ENCODE measurements at places on chromosomes 16 and 17.

DNA sequence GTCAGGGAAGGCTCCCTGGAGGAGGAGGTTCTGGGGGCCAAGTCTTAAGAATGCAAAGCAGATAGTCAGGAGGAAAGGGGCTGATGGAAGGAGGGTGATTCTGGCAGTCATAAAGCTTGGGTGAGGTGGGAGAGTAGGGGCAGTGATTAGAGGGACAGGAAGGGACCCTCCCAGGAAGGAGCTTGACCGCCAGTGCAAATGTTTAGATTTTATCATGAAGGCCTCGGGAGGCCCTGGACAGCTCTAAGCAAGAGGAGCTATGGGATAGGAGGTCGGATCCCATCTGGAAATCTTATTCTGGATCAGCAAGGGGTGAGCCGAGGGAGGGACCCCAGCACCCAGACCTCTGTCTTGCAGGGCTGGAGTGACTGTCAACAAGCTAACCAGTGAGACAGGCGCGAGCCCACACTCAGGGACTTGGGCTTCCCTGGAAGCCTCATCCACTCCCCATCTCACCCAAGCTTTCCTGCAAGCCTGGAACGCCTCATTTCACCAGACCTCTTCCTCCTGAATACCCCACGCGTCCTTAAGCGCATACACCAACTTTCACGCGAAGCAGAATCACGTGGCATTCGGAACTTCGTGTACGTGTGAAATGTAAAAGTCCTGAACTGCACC, 52.0 kb upstream of the CBX4 start:
- no peak for DNase-seq

DNA sequence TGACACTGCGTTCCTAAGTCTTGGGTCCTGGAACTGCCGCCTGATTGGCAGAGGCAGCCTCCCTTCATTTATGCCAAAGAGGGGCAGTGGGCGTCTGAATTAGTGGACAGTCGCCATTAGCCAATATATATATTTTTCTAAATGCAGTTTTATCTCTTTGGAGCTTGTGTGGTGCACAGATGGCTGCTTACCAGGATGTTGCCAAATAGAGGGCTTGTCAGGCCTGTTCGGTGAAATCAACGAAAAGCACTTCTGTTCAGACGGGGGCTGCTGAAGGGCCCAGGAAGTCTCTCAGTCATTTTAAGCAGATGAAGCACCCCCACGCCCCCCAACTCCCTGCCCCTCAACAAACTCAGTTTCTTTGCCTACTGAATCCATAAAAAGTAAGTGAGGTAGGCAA, 66.0 kb downstream of the RAP1GAP2 start:
- DNase-seq = no peak

GRCh38 chr17:54754560-54754959, 146.1 kb upstream of the TOM1L1 start:
- DNase-seq = peak; percentile 4

DNA sequence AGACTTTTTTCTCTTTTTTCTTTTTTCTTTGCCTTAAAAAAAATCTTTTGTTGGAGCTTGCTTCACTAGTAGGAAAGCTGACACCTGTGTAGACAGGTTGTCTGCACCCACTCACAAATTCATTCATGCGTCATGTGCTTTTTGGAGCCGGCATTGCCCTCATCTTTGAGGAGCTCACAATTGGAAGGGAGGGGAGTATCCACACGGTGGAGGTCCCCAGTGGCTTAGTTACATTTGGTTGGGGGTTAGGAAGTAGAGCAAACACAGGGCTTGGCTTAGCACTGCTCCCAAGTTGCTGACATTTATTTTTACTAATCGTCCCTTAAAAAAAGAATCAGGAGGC, 18.7 kb upstream of the MEIOB start:
- DNase-seq = no peak

- DNase-seq = no peak
Observed at GRCh38 chr16:66369055-66369592, 2.6 kb downstream of the CDH5 start.

DNA sequence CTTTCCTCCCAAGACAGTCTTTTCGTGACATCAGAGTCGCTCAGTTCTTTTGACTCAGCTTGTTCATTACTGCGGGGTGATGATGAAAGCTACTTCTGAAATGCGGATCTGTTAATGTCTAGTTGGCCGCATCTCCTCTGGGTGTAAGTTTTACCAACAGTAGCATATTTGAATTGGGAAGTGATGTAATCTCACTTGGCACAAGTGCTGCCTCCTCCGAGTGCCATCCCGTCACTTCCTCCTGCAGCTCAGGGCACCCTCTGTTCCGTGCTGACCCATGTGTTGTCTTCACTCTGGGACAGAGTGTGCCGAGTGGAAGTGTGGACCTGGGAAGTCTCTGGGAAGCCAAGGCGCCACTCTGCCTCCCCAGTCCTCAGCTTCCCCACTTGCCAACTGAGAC, 8.9 kb downstream of the ADAD2 start:
- no peak for DNase-seq

DNA sequence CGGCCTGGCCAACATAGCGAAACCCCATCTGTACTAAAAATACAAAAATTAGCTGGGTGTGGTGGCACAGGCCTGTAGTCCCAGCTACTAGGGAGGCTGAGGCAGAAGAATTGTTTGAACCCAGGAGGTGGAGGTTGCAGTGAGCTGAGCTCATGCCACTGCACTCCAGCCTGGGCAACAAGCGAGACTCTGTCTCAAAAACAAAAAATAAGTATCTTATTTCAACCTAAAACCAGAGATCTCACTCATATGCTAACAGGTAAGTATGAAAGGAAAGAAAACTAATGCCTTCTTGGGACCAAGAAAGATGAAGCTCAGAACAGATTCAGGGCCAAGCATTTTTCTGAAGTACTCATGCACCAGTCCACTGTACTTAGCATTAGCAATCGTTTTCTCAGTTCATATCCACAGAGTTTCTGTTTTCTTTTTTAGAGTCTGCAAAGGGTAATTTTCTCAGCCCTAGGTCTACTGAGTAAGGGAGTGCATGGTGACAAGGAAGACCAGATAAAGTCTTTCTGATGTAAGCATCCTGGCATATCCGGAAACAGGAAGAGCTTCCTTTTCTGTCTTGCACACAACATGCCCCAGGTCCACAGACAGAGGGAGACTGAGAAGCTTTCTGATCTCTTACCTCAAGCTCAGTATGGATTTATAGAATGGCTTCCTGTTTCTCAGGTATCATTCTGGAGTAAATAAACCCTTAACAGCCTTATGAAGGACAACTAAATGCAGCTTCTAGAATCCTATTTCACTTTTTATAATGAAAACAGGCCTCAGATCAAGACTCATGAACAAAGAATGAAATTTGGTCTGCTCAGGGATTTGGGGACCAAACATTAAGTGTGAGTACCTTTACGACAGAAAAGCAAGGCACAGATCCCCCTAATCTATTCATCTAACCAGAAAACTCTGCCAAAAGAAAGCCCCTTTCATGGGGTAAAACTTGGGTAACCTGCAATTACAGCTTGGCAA, 38.7 kb upstream of the FOXJ1 start:
- no peak for DNase-seq

DNA sequence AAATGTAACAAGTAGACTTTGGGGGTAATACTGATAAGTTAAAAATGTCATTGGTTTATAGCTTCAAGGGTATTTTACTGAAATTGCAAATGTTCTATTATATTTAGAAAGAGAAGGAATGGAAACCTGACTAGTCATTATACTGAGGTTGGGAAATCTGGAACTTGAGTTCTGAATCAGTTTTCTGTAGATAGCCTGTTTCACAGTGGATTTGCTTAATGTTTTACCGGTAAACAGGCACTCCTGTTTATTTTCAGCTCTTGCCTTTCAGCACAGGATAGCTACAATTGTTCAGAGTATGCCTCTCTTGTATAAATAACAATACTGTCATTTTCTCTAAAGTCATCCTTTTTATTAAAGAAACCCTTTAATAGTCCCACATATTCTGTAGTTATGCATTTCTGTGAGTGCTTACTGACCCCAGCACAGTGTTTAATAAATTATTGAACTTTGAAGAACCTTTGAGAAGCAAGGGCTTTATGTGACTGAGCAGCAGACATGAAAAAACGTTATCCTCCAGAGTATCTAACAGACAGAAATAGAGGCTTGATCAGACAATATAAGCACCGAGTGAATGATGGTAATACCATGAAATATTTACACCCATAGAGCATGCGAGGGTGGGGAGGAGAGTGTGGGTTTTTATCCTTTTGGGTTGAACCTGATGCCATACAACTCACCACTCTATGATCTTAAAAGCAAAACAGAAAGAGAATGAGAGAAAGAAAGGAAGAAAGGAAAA, 58.2 kb downstream of the FTO start:
- DNase-seq = no peak

GRCh38 chr17:74328487-74328886, 2.5 kb downstream of the KIF19 start:
- no peak for DNase-seq

DNA sequence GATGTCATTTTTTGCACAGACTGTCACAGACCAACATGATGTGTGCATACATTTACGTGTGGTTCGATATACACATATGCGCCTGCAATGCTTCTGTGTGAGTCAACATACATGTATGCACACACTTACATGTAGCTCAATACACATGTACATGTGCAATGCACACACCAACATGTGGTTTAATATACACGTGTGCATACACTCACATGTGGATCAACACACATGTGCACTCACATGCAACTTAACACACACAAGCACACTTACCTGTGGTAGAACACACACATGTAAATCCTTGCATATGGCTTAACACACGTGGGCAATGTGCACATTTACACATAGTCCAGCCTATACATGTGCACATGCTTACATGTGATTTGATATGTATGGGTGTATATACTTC, 97.5 kb downstream of the CYLD start:
- no peak for DNase-seq

GRCh38 chr16:85829171-85829719, 29.8 kb downstream of the COX4I1 start:
- no peak for DNase-seq

- DNase-seq = no peak
Observed at GRCh38 chr16:87032554-87032953, 284.6 kb downstream of the C16orf95 start.

- DNase-seq = no peak
Observed at GRCh38 chr16:79943736-79944135, 343.2 kb upstream of the MAF start.

DNA sequence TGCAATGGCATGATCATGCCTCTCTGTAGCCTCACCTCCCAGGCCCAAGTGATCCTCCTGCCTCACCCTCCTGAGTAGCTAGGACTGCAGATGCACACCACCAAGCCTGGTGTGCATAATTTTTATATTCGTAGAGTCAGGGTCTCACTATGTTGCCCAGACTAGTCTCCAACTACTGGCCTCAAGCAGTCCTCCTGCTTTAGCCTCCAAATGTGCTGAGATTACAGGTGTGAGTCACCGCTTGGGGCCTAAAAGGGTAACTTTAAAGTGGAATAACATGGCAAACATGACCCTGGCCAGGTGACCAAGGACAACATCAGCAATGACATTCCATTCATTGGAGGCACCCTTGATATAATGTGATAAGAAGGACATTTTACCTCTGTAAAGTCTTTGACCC, 26.1 kb downstream of the HSBP1 start:
- DNase-seq = no peak

- no peak for DNase-seq
Observed at GRCh38 chr17:40092581-40092980, 7.8 kb downstream of the NR1D1 start.

DNA sequence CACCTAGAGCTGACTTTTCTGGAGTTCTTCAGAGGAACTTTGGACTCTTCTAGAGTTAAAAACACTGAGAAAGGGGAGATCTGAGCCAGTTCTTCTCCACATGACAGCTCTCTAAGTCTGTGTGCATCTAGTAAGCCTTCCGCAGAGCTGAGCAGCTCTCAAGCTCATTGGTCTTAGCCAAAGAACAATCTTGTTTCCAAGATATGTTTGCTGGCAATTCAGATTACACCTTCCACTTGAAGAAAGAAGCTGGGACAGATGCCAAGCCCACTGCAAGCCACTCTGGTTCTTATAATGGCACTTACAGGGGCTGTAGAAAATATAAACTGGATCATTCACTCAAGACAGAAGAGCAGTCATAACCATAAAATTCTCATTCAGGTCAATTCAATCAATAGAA, 134.1 kb upstream of the TOX3 start:
- no peak for DNase-seq

DNA sequence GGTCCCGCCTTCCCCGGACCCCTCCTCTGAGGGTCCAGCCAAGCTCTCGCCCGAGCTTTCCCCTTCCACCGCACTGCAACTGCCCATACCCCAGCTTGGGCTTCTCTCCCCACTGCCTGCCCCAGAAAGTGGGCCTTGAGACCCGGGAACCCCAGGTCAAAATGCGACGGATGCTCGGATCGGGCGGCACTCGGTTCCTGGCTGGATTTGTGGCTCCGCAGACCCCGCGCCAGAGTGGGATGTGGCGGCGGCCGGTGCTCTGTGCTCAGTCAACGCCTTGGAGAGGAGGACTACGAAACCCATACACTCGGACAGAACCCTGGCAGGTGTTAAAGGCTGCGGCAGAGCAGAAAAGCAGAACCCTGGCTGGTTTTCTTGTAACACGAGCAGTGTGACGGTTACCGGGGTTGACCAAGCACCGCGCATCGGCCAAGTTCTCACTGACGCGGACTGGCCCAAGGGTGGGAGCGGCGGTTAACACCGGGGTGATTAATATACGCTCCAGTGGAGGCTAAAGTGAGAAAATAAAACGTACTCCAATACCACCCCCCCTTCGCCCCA, 885 bp upstream of the SLFN13 start:
- no peak for DNase-seq

Measured in COR-L47 (cell line).